ENCODE measurements at places on chromosomes 11 and 22.

DNA sequence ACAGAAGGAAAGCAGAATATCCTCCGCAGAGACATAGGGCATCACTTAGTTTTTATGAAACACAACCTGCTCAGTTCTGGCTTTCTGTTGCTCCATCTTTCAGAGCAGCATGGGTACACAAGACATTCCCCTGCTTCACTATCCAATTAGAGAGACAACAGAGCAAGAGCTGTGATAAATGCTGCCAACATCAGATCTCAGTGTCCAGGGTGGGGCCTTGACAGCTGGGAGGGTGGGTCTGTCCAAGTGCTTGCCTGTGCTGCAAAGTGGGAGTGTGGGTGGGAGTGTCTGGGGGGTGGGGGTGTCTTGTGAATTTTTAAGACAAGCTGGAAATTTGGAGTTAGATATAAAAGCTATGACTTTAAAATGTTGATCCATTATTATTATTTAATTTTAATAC, 369.6 kb downstream of the TENM4 start:
- DNase-seq: no peak

DNA sequence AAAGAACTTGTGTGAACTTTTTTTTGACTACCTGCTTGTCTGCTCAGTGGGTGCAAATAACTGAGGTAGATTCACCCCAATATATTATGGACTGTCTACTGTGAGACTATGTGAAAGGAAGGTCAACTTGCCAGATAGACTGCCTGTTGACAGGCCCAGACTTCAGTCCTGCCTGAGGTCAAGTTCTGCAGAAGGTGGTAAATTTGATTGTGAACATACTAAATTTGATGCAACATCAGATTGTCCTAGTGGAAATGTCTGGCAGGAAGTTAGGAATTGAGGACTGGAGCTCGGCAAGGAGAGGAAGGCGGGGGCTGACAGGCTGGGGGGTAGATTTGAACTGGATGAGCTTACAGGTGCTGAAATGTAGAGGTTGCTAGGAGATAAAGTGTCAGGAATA, 140.7 kb downstream of the TTC28 start:
- no peak for DNase-seq

DNA sequence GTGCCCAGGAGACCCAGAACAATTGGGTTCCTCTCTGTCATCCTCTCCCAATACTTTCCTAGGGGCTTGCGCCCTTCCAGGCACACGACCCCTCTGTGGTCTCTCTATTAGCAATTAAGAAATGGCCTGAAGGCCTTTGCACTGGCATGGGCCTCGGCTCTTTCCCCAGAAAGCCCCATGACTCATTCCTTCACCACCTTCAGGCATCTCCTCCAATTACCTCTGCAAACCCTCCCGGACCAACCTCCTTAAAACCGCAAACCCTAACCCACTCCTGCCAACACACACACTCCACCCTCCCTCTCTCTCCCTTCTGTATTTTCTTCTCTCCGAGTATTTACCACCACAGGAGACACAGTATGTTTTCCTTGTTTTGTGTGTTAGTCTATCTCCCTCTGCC, 36.7 kb downstream of the LARGE1 start:
- DNase-seq: peak; percentile 92

DNA sequence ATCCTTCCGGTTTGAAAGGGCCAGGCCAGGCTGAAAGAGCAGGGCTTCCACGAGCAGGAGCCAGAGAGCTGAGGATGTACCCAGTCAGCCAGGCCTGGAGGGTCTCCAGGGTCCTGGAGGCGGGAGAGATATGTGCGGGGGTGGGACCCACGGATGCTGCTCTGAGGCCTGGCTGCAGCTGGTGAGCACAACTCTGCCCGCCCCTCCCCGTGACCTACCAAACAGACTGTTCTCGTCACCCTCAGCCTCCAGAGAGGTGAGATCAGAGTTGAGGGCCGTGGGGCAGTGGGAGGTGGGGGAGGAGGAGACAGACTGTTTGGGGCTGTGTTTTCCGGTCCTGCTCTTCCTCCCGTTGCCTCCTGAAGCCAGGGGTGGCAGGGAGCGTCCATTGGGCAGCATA, 42.2 kb downstream of the TRIOBP start:
- DNase-seq: peak; percentile 84

GRCh38 chr11:112650527-112650926, 310.7 kb upstream of the NCAM1 start:
- no peak for DNase-seq

DNA sequence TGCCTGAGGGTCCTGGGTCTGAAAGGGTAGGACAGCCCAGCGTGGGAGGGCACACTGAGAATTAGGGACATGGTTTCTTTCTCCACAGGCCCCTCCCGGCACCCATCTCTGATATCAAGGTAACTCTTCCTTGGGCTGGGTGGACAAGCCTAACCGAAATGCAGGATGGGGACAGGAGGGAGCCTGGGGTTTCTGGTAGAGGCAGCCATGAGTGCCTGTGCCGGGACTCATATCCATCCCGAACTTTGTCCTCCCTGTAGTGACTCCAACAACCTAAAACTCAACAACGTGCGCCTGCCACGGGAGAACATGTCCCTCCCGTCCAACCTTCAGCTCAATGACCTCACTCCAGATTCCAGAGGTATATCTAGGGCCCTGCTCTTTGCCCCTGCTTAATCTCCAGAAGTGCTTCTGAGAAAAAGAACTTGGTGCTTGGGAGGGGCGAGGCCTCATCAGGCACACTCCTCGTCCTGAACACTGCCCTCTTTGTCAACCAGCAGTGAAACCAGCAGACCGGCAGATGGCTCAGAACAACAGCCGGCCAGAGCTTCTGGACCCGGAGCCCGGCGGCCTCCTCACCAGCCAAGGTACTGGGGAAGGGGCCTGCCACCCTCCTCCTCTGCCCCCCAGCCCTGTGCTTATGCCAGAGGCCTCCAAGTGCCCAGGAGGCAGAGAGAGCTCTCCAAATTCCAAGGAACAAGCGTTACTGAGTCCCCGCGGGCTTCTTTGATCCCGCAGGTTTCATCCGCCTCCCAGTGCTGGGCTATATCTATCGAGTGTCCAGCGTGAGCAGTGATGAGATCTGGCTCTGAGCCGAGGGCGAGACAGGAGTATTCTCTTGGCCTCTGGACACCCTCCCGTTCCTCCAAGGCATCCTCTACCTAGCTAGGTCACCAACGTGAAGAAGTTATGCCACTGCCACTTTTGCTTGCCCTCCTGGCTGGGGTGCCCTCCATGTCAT, 3.1 kb downstream of the TMEM25 start:
- no peak for DNase-seq

DNA sequence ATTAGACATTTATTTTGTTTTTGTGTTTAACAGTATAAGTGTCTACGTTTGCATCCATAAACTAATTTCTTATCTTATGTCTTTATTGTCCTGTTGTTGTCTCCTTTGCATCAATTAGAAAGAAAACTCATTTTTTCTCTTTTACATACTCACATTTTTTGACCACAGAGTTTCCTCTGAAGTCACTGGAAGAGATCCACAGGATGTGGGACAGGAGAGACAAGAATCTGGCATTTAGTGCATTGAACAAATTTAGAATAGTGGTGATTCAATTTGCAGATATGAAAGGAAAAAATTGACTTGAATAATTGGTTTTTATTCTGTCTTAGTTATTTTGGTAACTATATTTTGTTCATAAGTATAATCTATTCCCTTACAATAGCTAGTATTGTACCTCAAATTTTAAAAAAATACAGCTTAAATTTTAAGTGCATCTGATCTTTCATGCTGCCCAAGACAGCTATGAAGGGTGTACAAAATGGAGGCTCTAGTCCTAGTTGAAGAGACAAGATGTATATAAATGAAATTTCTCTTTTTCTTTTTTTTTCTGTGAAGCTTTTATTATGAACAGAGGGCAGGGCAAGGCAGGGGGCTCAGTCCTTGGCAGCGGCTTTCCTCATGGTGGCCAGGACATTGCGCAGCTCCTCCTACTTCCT, 24.4 kb downstream of the HORMAD2 start:
- DNase-seq: no peak

- peak; percentile 8 for DNase-seq
These were observed 73.1 kb upstream of the KIRREL3 start for GRCh38 chr11:127073621-127074020.

DNA sequence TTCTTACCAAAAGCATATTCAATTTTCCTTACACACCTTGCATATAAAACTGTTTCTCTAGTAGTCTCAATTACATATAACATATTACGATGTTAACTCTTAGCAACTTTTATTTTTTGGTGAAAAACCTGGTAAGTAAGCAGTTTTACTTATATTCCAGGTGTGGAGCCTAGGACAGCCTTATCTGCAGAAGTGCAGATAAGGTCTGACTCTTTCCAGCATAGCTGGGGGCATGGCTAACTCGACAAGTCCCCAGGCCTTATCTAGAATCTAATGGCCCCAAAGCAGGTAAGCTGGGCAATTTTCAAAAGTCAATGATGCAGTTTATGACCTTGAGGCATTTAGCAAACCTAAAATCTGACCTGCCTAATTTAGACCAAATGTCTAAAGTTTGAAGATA, 4.2 kb upstream of the C1QTNF6 start:
- no peak for DNase-seq

GRCh38 chr22:46969491-46969890, 207.0 kb downstream of the TBC1D22A start:
- DNase-seq: peak; percentile 50
